ENCODE measurements at places on chromosomes 5 and 9.
A peak's percentile ranks its signal among the peaks of the same experiment; 100 is the strongest.

GRCh38 chr5:80964491-80964890, 4.3 kb downstream of the RASGRF2 start:
- DNase-seq: no peak

- no peak for DNase-seq
Observed at GRCh38 chr5:72692231-72692637, 124.2 kb upstream of the TNPO1 start.

DNA sequence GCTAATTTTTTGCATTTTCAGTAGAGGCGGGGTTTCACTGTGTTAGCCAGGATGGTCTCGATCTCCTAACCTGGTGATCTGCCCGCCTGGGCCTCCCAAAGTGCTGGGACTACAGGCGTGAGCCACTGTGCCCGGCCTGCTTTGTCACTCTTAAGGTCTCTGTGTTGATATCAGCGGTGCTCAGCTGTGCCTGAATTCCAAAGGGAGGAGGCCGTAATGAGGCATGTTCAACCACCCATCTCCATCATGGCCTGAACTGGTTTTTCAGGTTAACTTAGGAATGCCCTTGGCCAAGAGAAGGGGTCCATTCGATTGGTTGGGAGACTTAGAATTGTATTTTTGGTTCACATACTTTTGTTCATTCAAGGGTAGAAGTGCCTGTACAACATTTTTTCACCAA, 22.0 kb downstream of the HSD17B3 start:
- DNase-seq: no peak

GRCh38 chr5:154260224-154260927, 69.8 kb downstream of the GALNT10 start:
- DNase-seq: no peak

DNA sequence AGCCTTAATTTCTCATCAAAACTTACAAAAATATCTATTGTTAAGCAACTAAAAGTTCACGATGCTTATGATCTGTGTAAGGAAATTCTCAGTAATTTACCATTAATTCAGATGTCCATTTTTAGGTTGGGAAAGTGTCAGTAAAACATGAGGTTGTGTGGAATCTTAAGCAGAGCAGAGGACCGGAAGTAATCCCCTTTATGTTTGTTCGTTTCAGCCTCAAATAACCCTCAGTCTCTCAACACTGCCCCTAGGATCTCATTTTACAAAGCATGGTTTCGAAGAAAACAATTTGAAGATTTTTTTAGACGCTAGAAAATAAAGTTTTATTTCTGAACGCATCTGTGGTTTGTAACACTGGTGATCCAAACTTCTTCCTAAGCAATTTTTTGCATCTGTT, 504.2 kb downstream of the MAT2B start:
- DNase-seq: no peak

DNA sequence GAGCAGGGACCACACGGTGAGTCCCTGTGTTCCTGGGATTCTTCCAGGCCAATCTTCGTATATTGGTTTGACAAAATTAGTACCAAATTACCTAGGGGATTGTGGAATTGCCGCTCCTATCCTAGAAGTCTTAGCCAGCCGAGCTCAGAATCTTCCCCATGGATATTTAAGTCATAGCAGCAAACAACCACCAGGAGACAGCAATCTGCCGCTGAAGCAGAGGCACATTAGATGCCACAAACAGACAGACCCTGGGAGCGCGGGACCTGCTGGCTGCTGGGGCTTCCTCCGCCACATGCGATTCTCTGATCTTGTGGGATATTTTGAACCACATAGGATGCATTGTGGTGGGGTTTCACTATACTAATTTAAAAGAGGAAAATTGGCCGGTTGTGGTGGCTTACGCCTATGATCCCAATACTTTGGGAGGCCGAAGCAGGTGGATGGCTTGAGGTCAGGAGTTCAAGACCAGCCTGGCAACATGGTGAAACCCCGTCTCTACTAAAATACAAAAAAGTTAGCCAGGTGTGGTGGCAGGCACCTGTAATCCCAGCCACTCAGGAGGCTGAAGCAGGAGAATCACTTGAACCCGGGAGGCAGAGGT, 31.7 kb upstream of the ZBTB43 start:
- DNase-seq: no peak

DNA sequence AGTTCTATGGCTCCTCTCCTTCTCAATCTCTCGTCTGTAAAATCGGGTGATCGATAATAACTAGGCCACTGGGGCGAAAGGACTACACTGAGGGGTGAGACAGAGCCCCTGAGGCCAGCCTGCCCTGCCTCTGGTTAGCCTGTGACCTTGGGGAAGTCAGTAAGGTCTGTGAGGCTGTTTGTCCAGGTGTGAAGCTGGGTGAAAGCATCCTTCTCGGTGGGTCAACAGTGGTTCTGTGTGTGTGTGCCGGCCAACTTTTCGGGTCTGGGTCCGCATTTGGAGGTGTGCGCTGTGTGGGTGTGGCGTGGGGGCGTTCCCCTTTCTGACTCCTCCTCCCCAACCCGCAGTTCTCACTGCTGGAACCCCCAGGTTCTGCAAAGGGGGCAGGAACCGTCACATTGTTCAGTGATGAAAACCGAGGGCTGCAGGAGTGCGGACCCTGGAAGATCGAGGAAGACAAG, 5.0 kb upstream of the RNF44 start:
- peak; percentile 50 for DNase-seq

Measured in NK-92 treated with Interleukin-12 subunit alpha and Interleukin-12 subunit beta, amount 100 ng/mL, for 24 hours (cell line).